Stimulated activated CD8-positive, alpha-beta memory T cell treated with anti-CD3 and anti-CD28 coated beads, Interleukin-15, amount 100 ng/mL, for 24 hours (primary cell): ENCODE measurements at places on chromosomes 13 and 19.

DNA sequence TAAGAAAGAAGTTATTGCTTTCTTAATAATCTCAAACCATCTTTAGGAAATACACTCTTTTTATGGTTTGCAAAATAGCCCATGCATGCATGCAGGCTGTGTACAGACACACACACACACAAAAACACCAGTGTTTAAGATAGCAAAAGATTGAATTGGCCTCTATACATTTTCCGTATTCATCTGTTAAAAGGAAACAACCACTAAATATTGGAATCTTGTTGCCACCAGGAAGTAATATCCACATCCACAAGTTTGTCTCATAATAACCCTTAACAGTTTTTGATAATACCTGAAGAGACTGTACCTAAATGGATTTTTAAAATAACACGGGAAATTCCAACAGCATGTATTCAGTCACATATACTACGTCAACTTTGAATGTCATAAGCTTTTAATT, 7.3 kb upstream of the MAB21L1 start:
- no peak for DNase-seq

GRCh38 chr19:5154129-5154798, 185.4 kb downstream of the KDM4B start:
- no peak for DNase-seq

DNA sequence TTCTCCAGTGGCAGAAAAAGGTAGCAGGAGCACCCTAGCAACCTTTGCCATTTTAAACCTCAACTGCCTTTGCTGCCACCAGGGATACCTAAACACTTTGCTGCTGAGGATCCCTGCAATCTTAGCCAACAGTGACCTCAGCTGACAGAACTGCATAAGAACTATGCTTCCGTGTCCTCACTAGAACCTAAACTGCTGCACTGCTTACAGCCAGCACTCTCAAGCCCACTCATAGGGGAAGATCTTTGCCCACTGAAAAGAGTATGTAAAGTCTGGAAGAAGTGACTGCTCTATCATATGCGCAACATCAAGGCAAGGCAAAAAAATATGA, 270.0 kb upstream of the PCDH20 start:
- DNase-seq = no peak

DNA sequence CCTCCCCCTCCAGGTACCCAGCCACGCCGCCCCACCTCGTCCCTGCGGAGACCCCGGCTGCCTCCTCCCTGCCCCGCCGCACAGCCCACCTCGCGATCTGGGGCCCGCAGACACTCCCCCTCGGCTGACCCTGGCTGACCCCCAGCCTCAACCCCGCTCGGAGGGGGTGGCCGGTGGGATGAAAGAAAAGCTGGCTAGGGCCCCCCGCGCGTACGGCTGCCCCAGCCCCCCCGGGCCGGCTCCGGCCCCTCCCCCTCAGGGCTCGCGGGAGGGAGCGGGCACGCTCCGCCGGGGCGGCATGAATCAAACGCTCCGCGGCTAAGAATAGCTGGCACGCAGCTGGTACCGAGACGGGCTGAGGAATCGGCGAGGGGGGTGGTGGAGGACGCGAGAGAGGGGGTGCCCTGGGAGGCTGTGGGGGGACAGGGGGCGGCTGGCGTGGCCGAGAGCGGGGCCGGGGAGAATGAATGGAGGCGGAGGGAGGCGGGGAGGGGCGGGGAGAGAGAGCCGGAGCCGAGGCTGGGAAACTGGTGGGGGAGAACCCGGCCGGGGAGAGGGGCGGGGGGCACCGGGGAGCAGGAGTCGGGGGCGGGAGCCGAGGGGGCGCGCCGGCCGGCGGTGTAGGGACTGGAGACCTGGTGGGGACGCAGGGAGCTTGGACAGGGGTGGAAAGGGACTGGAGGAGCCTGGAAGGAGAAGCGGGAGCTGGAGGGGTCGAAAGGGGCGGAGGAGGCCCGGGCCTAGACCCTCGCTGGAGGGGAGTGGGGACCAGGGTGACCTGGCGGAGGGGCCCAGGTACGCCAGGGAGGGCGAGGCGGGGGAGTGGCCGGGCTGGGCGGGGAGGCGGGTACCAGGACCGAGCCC, 1.1 kb downstream of the SHANK1 start:
- DNase-seq = no peak
